Epithelial cell of alveolus of lung (primary cell): ENCODE measurements at places on chromosomes 6 and 20. TPM values are rescaled to one million over a fixed set of nuclear protein-coding genes. Genes with fewer than 3 reads are reported as not detected.

Gene EYA4
- 10.3 and 44.1 TPM in 2 replicates for total RNA-seq

Gene EDN1
- 0.24 and 3.4 TPM in 2 replicates for total RNA-seq

Gene ATP5F1E
- total RNA-seq: 14.8 and 31.4 TPM in 2 replicates

Gene AIF1
- not detected in 2 replicates for total RNA-seq

Gene DSP
- total RNA-seq: 2.2 and 12.7 TPM in 2 replicates

Gene RRAGD
- 0.16 and 3.2 TPM in 2 replicates for total RNA-seq

Gene RGL2
- total RNA-seq: 36.6 and 37.5 TPM in 2 replicates

Gene CLVS2
- total RNA-seq: under 0.01 TPM in 1 of 2 replicates, not detected in the other

Gene ULBP1
- total RNA-seq: 0.88 and 2.6 TPM in 2 replicates

Gene KCNK16
- total RNA-seq: not detected in 2 replicates

Gene OR5V1
- total RNA-seq: not detected in 2 replicates
